ENCODE measurements at places on chromosomes 6 and 20.

- DNase-seq: no peak
These were observed 148.0 kb downstream of the LRFN2 start for GRCh38 chr6:40439026-40439800.

- DNase-seq: no peak
These were observed 152.1 kb upstream of the RALGAPA2 start for GRCh38 chr20:20864351-20865096.

DNA sequence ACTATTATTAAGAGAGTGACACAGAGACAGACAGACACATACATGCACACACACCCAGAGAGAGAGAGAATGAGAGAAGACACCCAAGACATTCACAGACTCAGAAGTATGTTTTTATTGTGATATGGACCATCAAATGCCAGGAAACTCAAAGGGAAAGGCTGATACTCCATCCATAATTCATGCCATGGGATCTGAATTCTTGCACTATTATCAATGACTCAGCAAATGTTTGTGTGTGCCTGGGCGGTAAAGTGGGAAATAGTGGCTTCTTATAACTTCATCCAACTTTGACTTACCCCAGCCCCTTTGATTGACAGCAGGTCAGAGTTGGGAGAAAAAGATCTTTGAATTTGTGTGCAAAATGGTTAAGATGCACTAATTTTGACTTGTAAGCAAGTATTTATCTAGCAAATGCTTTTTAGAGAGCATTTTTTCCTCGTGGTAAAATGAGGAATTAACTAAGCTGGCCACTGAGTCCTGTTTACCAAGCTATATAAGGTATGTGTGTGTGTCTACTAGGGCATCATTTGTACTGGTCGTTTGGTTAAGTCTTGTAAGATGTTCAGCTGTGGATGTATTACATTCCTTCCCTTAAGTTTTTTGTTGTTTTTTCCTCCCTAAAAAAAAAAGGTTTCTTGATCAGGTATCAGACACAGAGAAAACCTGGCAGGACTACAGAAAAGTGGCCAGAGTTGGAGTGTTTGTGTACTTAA lies 3.0 kb upstream of the CCN2 start:
- no peak for DNase-seq

GRCh38 chr20:45822857-45823256 lies 4.3 kb downstream of the TNNC2 start:
- no peak for DNase-seq

DNA sequence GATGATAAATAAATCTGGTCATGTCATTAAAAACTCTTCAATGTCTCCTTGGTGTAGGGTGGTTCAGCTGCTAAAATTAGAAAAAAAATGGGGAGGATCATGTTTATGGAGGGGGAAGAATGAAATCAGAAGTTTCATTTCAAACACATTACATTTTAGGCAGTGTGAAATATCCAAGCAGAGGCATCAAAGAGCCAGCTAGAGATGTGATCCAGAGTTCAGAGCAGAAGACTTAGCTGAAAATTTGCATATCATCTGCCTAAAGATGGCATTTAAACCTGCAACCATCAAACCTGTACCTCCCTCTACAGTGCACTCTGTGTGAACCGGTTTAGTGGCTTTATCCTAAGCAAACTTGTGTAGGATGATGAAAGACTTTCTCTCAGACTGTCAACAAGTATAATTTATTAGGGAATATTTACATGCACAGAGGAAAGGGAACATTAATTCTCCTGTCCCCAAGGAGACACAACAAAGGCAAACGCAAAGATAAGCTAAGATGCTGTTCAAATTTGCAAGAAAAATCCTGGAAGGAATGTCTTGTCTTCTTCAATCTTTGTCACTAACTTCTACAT lies 84.8 kb upstream of the PLEKHG1 start:
- no peak for DNase-seq

All from GM12892 (cell line).